ENCODE measurements at places on chromosomes 16 and 17.

DNA sequence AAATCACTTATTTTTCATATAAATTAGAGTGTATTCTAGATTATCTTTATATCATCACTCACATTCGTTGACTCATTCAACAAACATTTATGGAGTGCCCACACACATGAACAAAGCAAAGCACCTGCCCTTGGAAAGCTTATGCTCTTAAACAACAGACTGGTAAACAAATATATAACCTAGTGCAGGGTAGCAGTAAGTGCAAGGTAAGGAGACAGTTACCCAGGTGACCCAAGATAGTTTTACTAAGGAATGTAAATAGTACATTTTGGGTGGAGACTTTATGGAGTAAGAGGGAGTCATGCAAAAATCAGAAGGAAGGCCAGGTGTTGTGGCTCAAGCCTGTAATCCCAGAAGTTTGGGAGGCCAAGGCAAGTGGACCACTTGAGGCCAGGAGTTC lies 40.4 kb upstream of the HELZ start:
- no peak for DNase-seq

GRCh38 chr17:74566132-74566753 lies 1.1 kb downstream of the CD300H start:
- DNase-seq = no peak

- no peak for DNase-seq
Observed at GRCh38 chr16:26177438-26177837, 485.7 kb downstream of the HS3ST4 start.

- no peak for DNase-seq
Observed at GRCh38 chr17:2035541-2036488, 5.9 kb downstream of the DPH1 start.

- DNase-seq = peak; percentile 18
Observed at GRCh38 chr16:22948603-22949368, 134.8 kb downstream of the HS3ST2 start.

GRCh38 chr17:47072886-47073285 lies 93.8 kb upstream of the RPRML start:
- peak; percentile 46 for DNase-seq

DNA sequence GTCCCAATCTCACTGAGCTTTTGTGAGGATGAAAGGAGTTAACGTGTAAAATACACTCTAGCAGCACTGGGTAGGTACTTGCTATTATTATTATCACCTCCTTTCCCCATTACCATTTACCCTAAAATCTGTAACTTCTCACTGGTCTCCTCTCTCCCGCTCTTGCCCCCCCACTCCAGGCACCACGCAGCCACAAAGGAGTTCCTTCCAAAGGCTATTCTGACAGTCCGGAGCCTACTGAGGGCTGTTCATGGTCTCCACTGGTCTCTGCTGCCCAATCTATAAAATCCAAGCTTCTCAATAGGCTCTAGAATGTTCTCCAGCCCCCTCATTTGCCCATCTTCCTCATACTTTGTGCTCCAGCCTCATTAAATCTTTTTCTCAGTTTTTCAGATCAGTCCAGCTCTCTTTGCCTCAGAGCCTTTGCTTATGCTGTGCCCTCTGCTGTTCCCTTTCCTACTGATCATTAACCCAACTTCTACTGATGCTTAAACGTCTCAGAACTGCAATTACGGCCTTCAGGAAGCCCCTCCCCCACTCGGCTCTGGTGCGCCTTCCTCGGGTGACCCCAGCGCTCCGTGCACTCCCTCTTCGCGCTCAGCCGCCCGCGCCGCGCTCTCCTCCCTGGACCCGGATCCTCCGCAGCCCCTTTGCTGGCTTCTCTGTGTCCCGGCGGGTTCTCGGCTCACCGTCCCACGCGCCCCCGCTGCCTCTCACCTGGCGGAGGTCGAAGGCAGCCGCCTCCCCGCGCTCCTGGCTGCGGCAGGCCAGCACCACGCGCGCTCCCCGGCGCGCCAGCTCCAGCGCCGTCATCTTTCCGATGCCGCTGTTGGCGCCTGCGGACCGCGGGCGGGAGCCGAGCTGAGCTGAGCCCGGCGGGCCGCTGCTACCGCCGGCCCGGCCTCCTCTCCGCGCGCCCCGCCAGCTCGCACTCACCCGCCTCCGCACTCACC lies 737 bp downstream of the DHRS13 start:
- DNase-seq = peak; percentile 66

- no peak for DNase-seq
Observed at GRCh38 chr17:77637818-77638575, 320.5 kb upstream of the TNRC6C start.

- no peak for DNase-seq
Observed at GRCh38 chr16:69107316-69107962, 2.0 kb downstream of the HAS3 start.

DNA sequence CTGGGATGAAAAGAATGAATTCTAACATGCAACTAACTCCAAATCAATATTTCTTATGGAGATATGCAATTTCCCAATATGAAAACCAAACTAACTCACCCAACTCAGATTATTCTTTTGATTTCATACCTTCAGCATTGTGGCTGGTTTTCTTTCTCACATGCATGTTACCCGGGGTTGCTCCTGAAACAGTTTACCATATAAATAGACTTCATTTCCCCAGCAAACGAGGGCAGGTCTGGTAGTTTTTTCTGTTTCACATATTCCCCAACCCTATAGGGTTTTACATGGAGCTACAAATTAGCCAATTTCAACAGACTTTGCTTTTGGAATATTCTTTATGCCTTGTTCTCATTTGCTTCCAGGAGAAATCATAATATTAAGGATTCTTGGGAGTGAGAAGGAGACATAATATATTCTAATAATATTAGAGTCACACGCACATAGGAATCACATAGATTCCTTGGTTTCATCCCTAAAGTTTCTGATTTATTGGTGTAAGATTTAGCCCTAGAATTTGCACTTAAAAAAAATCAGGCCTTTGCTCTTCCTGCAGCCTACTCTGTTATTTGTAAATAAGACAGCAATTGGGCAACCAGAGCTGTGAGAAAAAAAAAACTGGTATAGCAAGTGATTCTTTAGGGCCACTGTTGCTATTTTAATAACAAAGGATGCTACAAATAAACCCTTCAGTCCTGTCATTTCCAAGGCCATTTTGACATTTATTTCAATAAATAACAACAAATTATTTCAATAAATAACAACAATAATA lies 60.3 kb upstream of the FAM20A start:
- no peak for DNase-seq

DNA sequence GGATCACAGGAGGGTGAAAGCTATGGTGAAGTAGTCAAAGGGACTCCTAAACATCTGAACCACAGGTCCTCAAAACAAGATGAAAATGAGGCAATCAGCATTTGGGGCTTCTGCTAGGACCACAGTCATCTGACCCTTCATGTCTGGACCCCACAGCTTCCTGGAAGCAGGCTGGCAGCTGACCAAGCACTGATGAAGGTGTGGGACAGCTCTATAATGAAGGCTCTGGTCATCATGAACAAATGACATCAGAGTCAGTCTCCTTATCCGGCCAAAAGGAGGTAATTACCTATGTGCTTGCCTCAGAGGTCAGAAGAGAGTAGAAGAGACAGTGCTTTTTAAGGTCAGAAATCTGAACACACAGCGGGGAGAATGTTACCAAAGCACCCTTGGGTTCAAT lies 101.2 kb upstream of the GNAO1 start:
- DNase-seq = no peak

GRCh38 chr17:42629411-42630009 lies 20.0 kb downstream of the TUBG1 start:
- no peak for DNase-seq

DNA sequence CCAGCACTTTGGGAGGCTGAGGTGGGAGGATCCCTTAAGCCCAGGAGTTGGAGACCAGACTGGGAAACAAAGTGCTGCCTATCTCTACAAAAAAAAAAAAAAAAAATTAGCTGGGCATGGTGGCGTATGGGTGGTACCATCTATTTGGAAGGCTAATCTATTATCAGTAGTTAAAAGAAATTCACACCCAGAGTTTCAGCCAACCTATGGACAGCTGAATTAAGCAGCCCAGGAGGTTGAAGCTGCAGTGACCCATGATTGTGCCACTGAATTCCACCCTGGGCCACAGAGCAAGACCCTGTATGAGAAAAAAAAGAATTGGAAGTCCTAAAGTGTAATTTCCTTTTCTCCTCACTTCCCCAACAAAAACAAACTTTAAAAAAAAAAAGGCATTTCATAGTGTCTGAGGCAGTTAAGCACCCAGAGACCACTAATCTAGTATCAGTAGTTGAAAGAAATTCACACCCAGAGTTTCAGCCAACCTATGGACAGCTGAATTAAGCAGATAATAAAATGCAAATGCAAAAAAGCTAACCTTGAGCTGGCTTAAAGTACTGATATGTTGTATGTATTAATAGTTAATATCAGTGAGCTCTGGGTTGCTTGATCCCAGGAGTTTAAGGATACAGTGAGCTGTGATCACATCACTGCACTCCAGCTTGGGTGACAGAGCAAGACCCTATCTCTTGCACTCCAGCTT lies 18.1 kb downstream of the CLTC start:
- no peak for DNase-seq

DNA sequence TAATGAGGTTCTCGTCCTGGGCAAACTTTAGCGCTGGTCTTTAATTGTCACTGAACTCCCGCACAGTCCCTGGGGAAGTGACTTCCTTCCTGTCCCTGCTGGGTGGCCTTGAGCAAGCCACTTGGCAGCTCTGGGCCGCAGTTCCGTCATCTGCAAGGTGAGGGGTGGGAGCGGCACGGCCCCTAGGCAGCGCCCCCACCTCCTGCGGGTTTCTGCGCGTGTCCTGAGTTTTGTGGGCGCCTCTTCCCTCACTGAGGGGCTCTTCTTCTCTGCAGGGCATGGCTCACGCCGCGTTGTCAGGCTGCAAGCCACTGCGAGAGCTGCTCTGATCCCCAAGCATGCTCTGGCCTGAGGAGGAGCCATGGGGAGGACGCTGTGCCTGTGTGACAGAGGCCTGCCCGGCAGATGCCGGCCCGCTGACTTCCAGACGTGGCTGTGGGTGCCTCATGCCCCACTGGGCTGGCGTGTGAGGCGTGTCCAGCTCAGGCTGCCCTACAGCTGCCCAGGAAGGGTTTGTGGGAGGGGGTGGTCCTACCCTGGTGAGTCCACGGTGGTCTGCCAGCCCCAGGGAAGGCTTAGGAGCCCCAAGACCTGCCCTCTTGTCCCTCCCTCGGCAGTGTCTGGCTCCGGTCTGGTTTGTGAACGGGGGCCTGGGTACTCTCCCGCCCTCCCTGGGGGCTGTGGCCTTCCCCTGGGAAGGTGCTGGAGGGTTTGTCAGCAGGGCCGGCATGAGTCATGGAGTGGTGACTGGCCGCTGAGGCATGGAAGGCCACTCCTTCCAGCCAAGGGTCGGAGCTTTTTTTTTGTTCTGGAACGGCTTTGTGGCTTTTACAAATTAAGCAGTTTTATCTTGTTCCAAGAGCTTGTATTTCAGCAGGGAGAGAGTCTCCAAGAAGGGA lies 182.0 kb downstream of the SEC14L1 start:
- DNase-seq = no peak

DNA sequence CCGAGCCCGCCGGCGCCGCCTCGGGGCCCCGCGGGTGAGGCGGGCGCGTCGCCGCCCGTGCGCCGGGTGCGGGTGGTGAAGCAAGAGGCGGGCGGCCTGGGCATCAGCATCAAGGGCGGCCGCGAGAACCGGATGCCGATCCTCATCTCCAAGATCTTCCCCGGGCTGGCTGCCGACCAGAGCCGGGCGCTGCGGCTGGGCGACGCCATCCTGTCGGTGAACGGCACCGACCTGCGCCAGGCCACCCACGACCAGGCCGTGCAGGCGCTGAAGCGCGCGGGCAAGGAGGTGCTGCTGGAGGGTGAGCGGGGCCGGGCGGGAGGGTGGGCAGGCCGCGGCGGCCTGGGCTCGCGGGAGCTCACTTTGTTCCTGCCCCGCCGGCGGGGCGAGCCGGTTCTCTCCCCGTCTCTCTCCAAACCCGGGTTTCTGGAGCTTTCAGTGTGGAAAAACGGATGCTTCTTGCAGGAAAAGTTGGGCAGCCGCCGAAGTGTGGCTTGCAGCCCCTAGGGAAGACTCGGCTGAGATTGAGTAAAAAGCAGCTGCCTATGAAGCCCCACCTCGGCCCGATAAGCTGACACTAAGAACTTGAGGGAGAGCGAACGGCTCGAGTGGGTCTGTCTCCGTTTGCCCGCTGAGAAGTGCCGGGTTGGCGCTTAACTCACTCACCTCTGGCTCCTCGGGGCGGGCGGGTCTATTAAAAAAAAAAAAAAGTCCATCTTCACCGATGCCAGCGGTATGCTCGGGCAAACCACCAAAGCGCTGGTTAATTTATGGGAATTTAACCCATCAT lies 677 bp downstream of the SNTB2 start:
- peak; percentile 33 for DNase-seq

GRCh38 chr17:45429339-45430005 lies 3.2 kb downstream of the ARHGAP27 start:
- DNase-seq = no peak

Data from C1 segment of cervical spinal cord (tissue), 14 donors.